G401 (cell line): ENCODE measurements at places on chromosomes 1 and 21.

GRCh38 chr1:25973610-25974321 lies 24.1 kb downstream of the PAFAH2 start:
- DNase-seq = no peak

GRCh38 chr1:22520871-22521270 lies 42.4 kb upstream of the EPHA8 start:
- no peak for DNase-seq

GRCh38 chr1:23483321-23484252 lies at the start of gene ASAP3:
TSS of gene ASAP3 (minus strand) at chr1:23484179. CDS start at chr1:23484133, 46 bp downstream.
- peak; percentile 12 for DNase-seq

- DNase-seq = no peak
These were observed 77.6 kb downstream of the EVI5 start for GRCh38 chr1:92707292-92707691.

DNA sequence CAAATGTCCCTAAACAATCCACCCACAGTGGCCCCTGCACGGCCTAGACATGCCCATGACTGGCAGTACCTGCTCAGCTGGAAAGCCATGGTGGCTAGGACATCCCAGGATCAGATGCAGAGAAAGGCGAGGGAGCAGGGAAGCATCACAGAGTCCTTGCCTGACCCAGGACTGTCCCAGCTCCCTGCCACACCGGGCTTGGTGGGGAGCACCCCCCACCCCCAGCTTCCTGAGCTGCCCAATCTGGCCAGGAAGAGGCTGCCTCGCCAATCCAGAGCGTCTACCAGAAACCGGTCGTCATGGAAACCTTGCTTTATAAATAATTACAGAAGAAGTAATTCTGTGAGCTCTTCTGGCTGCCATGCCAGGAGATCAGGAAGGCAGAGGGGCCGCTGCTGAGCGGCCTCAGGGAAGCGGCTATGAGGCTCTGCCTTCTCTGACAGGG lies 34.8 kb downstream of the ACOT7 start:
- DNase-seq = no peak

GRCh38 chr21:40618191-40618973 lies 228.6 kb downstream of the DSCAM start:
- DNase-seq = no peak

- no peak for DNase-seq
These were observed 56.3 kb downstream of the PALMD start for GRCh38 chr1:99702221-99702620.

DNA sequence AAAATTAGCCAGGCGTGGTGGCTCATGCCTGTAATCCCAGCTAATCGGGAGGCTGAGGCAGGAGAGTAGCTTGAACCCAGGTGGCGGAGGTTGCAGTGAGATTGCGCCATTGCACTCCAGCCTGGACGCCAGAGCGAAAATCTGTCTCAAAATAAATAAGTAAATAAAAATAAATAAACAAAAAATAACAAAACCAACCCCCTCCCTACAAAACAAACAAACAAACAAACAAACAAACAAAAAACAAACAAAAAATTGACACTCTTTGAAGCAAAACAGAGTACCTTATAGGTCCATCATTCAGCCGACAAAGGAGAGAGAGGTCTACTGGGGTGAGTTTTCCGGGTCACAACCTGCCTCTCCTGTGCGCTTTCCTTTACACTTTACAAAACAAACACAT lies 5.4 kb upstream of the KDF1 start:
- no peak for DNase-seq

DNA sequence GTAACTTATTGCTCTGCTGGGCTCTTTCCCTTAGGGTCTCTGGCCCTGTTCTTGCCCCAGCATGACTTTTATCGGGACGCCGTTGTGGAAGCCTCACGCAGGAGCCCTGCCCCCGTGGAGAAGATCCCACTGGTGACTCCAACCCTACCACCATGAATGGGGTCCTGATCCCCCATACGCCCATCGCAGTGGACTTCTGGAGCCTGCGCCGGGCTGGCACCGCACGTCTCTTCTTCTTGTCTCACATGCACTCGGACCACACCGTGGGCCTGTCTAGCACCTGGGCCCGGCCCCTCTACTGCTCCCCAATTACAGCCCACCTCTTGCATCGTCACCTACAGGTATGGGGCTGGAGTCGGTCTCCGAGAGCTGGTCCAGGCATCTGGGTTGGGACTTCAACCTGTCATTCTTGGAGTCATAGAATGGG lies 322 bp downstream of the DCLRE1B start:
- peak; percentile 46 for DNase-seq

- DNase-seq = no peak
These were observed 166.8 kb downstream of the HIVEP3 start for GRCh38 chr1:41751804-41752513.

DNA sequence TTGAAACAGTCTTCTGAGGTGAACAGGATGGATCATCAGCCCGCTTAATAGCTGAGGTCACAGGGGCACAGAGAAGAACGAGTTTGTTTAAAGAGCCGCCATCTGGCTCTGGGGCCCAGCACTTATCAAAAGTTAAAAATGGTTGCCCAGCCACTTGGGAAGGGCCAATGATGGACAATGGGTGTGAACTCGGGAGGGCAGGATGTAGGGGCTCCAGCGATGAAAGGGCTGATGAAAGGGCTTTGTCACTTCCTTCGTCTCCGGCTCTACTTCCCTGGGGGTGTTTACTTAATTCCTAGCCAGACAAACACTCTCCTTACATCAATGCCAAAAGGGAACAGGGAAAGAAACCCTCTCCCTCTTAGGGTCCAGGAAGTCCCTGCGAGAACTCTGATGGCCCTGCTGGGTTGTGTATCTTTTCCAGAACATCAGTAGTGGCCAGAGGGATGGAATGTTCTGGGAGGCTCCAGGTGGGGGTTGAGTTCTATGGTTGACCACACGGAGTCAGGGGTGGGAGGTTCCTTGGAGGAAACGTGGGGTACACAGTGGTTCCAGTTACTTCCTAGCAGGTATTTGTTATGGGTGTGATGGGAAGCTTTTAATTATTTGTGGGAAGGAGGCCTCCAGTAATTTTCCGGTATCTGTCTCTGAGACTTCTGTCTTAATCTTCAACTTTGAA lies 9.0 kb upstream of the ABCG1 start:
- no peak for DNase-seq

- DNase-seq = no peak
These were observed 10.0 kb upstream of the OTUD3 start for GRCh38 chr1:19872190-19872589.

DNA sequence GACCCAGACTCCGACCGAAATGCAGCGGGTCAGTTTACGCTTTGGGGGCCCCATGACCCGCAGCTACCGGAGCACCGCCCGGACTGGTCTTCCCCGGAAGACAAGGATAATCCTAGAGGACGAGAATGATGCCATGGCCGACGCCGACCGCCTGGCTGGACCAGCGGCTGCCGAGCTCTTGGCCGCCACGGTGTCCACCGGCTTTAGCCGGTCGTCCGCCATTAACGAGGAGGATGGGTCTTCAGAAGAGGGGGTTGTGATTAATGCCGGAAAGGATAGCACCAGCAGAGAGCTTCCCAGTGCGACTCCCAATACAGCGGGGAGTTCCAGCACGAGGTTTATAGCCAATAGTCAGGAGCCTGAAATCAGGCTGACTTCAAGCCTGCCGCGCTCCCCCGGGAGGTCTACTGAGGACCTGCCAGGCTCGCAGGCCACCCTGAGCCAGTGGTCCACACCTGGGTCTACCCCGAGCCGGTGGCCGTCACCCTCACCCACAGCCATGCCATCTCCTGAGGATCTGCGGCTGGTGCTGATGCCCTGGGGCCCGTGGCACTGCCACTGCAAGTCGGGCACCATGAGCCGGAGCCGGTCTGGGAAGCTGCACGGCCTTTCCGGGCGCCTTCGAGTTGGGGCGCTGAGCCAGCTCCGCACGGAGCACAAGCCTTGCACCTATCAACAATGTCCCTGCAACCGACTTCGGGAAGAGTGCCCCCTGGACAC lies 534 bp downstream of the C1orf56 start:
- DNase-seq = peak; percentile 87

DNA sequence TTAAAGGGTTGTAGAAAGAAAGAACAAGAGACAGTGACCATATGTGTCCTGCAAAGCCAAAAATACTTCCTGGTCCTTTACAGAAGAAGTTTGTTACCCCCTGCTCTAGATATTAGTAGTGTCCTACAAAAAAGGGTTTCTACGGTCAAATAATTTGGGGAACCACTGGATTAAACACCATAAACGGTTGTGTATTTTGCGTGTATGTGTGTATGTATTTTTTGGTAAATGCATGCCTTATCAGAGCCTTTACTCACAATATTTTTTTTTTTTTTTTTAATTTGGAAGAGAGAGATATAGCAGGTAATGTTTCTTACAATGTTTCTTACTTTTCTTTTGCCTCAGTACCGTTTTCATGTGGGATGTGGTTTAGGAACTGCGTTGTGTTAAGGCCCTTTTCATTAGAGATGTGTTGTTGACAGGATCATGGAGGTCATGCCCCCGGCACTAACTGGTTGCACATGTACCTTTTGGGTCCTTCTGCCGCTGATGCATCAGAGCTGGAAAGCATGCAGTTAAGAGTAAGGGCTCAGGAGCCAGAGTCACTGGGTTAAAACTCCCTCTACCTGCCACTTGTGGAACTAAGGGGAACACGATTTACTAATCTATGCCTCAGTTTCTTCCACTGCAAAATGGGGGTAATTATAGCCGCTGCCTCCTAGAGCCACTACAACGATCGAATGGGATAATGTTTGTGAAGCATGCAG lies 234.6 kb upstream of the KAZN start:
- DNase-seq = no peak

DNA sequence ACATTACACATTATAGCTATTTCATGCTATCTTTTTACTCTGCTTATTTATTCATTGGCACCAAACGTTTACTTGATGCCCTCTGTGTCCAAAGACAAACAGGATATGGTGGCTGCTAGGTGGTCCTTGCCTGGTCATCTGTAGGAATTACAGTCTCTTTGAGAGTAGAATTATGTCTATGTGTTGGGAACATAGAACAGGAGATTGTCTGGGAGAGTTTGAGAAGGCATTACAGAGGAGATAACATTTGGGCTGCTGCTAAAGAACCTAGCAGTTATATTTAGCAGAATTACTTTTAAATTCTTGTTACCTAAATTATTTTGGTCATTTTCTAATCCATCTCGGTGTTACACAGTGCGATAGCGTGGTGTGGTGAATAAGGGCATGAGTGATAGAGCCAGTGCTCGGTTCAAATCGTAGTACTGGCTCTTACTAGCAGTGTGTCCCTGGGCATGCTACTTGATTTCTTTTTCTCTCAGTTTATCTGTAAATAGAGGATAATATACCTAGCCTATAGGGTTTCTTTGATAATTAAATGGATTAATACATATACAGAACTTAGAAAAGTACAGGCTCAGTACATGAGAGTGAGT lies 20.5 kb downstream of the RRP15 start:
- no peak for DNase-seq

GRCh38 chr1:4071653-4072052 lies 171.6 kb upstream of the C1orf174 start:
- peak; percentile 2 for DNase-seq

DNA sequence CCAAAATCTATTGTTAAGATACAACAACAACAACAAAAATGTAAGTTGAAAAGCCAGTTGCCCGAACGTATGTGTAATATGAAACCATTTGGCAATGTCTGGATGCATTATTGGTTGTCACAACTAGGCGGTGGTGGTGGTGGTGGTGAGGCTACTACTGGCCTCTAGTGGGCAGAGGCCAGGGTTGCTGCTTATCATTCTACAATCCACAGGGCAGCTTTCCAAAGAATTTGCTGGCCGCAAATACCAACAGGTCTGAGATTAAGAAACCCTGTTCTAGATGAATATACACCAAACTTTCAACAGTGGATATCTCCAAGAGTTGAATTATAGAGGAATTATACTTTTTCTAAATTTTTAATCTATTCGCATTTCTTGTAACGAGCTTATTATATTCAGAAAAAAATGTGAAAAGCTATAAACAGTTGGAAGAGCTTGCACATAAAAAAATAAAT lies 26.8 kb upstream of the ZNF697 start:
- peak; percentile 10 for DNase-seq

- no peak for DNase-seq
These were observed 23.5 kb downstream of the NTPCR start for GRCh38 chr1:232973652-232974611.
